ENCODE measurements at places on chromosomes 11 and 22.

DNA sequence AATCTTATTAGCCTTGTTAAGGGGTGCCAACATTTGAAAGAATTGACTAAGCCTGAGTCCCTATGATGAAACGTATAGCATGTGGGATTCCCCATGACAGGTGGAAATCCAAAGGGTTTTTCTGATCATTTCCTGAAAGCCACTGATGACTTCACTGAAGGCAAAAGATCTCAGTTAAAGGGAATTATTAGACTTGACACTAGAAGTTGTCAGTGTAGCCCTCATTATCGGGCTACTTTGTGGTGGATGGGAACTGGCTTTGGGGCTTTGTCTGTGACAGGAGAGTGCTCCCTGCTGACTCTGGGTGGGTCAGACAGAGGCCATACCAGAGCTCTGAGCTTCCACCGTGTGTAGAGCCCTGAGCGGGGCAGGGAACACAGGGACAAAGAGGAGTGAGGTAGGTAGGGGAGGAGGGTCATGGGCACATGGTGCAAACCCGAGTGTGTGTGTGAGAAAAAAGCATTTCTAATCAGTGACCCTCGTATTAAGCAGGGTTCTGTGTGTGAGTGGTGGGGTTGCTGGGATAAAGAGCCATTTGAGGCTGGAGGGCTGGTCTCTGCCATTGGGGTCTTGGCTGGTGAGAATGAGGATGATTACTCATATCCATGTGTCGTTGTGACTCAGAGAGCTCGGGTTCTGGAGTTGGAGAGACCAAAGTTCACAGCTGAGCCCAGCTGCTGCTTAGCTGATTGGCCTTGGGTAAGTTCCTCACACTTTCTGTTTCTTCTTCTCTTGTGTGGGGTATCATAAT is 101.1 kb downstream of the GRIK4 start:
- DNase-seq = no peak

DNA sequence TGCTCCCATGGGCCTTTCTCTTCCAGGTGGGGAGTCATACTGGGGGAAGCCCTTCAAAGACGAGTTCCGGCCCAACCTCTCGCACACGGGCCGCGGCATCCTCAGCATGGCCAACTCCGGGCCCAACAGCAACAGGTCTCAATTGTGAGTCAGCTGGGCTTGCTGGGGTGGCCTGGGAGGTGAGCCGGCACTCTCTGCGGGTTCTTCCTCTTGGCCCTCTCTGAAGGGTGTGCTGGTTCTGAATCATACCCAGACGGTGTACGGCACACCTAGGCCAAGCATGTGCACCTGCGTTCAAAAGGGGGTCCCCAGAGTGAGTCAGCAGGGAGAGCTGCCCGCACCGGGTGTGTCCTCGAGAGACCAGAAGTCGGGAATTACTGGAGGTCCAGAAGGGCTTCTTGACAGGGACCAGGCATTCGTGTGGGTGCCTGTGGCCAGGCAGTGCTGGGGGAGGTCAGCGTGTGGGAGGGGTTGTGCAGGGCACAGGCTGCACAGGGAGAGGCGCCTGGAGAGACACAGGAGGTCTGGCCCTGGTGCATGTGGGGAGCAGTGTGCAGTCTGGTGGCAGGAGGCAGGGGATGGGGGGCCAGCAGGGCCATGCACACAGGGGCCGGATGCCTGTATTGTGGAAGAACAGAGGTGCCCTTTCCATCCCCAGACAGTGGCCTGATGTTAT is 23.0 kb downstream of the PPIL2 start:
- no peak for DNase-seq

- DNase-seq = no peak
These were observed 1.5 kb upstream of the SREBF2 start for GRCh38 chr22:41831383-41831782.

- no peak for DNase-seq
These were observed 12.6 kb downstream of the ZNF143 start for GRCh38 chr11:9473408-9473807.

GRCh38 chr11:61679893-61680621 is at the start of gene DAGLA:
DAGLA (plus strand) TSS chr11:61680391; CDS start chr11:61720156, 39,765 bp downstream.
- peak; percentile 59 for DNase-seq

GRCh38 chr11:122672892-122673291 is 17.4 kb downstream of the UBASH3B start:
- no peak for DNase-seq

DNA sequence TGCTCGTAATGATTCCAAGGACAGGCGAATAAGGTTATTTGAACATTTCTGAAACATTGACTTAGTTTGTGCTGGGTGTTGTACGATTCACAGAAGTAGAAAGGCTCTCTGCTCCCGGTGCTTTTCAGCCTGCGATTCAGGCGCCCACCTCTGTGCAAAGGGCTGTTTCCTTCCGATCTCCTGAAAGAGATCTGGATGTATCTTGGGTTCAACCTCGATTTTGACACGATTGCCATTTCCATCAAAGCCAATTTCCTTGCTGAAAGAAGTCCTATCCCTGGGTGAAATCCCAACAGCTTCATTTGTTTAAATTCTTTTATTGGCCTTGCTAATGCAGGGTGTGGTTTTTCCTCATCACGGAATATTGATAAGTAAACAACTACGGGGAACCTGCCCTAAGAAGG is 1.1 kb upstream of the ZC3H12C start:
- no peak for DNase-seq

GRCh38 chr22:17706947-17707346 is 67.3 kb downstream of the BID start:
- DNase-seq = no peak

GRCh38 chr11:6671991-6672390 is 11.1 kb downstream of the MRPL17 start:
- no peak for DNase-seq

DNA sequence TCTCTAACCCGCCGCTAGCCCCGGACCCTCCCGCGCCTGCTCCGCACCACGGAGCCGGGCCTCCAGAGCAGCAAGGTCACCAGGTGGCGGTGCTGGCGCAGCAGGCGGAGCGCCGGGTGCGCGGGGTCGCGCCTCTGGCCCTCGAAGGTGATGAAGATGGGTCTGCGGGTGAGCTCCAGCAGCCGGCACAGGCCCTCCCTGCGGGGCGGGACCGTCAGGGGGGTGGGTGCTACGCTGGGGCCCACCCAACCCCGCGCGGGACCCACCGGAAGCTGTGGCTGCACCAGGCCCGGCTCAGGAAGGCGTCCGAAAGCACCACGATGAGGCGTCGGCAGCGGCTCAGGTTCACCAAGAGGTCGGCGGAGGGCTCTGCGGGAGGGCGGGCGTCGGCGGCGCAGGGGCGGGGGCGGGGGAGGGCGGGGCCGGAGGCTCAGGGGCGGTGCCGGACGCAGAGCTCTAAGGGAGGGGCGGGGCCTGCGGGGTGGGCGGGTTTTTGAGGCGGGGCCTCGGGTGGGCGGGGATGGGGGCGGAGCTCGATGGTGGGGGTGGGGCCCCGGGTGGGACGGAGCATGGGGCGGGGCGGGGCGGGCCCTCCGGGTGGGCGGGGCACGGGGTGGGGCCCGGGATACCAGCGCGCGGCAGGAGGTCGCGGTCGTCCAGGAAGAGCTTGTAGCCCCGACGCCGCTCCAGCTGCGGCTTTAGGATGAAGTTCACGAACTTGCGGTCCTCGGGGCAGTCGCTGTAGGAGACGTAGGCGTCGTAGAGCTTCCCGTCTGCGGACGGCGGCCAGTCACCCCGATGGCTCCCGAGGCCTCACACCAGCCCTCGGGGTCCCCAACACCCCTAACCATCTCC is 7.8 kb downstream of the SIGIRR start:
- DNase-seq = peak; percentile 84

Data from stimulated activated CD4-positive, alpha-beta T cell treated with anti-CD3 and anti-CD28 coated beads, TNF-alpha, amount 100 ng/mL, for 48 hours (primary cell).